ENCODE measurements at places on chromosomes 12 and 14. TPM values are rescaled to one million over a fixed set of nuclear protein-coding genes. Genes with fewer than 3 reads are reported as not detected.
A peak's percentile ranks its signal among the peaks of the same experiment; 100 is the strongest.

- DNase-seq: no peak
Measured at GRCh38 chr14:100534528-100535286, 52.5 kb downstream of the BEGAIN start.

The TAMALIN gene
- total RNA-seq: not detected

DNA sequence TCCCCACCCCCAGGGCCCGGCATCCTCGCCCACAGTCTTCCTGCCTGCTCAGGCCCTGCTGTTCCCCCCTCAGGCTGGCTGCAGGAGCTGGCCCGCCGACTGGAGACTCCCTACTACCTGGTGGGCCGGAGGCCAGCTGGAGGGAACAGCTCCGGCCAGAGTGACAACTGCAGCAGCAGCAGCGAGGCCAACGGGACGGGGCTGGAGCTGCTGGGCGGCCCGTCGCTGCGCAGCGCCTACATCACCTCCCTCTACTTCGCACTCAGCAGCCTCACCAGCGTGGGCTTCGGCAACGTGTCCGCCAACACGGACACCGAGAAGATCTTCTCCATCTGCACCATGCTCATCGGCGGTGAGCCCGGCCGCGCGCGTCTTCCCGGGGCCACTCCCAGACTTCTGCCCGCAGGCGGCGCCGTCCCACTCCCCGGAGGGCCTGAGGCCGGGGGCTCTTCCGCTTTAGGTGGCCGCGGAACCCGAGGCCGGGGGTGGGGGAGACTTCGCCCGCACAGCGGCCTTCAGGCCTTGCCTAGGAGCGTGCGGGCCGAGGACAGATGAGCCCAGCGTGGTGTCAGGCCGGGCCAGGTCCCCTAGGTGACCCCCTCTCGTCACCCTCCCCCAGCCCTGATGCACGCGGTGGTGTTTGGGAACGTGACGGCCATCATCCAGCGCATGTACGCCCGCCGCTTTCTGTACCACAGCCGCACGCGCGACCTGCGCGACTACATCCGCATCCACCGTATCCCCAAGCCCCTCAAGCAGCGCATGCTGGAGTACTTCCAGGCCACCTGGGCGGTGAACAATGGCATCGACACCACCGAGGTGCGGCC lies 10.2 kb downstream of the KCNH3 start:
- no peak for DNase-seq

DNA sequence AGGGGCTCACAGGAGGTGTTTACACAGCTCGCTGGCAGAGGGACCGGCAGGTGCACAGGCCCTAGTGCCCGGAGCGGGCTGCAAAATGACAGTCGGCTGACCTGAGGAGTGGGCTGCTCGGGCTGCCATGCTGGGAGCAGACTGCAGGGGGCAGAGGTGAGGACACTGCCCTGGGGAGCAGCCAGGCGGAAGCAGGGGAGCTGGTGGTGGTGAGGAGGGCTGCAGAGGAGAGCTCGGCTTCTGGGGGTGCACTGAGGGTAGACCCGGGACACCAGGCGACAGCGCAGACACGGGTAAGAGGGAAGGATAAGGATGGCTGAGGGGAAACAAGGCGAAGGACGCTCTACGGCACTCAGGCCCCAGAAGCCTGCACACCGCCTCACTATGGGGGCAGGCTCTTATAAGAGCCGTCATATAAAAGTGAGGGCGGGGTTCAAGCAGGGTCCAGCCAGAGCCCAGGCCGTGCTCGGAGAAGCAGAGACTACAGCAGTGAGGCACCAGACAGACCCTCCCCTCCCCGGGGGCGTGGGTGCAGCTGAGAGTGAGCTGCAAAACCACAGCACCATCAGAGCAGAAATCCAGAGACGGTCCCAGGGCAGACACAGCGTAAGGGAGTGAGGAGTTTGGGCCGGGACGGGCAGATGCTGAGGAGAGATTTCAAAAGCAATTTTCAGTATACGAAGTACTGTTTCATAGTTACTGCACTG lies 62.5 kb downstream of the CCDC88C start:
- DNase-seq: no peak

The SDR9C7 gene
- total RNA-seq: not detected

DNA sequence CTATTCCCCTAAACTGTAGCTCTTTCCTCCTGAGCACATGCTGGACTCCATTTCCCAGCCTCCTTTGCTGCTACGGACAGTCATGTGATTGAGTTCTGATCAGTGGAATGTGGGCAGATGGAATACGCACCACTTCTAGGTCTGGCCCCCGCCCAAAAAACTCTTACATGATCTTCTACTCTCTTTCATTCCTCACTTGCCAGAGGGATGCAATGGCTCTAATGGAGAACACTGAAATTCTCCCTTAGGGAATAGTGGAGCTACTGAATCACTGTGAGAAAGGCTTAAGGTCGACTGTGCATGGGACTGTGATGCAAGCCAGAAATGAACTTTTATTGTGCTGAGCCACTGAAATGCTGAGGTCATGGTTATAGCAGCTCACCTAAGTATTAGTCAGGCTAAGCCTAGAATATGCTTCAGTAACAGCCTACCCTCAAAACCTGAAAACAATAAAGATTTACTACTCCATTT lies 13.0 kb upstream of the TMED2 start:
- peak; percentile 18 for DNase-seq

DNA sequence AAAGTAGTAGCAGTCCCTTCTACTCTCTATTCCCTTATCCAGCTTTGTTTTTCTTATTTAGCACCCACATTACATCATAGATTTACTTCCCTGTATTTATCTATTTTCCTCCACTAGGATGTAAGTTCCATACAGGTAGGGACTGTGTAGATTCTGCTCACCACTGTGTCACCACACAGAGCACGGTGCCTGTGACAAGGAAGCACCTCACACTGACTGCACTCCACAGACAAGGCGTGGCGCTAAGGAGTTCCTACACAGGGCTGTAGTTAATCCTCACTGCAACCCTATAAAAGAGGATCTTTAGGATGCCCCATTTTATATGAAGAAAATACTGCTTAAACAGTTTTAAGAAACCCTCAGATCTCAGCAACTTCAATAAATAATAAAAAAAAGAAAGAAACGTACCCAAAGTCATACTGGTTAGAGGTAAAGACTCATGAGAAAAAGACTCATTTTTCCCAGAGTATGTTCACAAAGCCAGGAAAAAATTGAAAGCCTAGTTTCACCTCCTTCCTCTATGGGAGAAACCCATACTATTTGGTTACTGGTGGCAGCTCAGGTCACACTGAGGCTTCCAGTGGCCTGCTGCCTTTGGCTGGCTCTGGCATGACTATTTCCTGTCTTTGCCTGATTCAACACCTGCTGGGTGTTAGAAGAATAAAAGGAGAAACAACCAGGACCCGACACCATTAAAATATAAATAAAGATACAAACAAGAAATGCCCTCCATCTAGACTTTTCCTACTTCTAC lies 36.9 kb downstream of the RAD9B start:
- DNase-seq: no peak

- DNase-seq: peak; percentile 83
Measured at GRCh38 chr12:27549236-27549800, 25.3 kb downstream of the PPFIBP1 start.

DNA sequence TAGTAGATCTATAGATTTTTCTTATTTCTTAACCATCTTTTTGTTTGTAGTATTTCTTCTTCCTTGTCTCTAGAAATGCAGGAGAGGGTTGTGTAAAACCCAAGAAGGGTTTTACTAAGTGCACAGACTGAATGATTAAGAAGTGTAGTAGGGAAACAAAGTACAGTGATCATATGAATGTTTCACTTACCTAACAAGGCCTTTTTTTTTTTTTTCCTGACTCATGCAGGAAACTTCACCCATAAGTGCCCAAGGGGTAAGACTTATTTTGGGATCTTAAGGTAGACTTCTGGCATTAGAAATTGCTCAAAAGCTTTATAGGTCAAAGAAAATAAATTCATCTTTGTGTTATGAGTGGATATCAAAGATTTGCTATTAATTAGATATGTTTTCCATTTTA lies 10.2 kb downstream of the SCN8A start:
- no peak for DNase-seq

DNA sequence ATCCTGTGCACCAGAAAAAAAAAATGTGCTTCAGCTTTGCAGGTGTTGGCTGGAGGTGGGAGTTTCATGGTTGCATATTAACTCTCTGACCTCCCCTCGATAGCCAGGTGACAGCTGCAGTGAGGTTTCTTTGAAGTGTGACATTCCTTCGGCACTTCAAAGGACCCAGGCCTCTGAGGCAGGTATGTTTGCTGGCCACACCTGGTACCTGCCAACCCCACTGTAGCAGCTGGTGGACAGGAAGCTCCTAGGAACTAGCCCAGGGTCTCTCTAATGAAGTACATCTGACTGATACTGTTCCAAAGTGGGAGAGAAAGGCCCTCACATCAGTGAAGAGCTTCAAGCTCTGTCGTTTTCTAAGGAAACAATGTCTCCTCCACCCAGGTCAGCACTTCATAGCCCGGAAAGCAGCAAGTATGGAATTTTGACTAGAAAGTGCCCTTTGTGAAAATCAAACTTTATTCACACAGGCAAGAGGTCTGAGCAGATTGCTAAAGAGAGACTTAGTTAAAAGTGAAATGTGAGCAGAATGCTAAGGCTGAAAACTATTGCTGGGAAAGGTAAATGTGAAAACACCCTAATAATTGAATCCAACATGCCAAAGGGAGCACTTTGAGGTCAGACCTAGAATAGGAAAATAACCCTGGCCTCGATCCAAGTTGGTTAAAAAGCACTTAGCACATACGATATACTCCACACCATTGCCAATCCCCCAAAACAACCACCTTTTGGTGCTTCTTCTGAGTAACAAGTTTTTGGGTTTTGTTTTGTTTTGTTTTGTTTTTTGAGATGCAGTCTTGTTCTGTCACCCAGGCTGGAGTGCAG lies 71.3 kb downstream of the PHLDA1 start:
- no peak for DNase-seq

DNA sequence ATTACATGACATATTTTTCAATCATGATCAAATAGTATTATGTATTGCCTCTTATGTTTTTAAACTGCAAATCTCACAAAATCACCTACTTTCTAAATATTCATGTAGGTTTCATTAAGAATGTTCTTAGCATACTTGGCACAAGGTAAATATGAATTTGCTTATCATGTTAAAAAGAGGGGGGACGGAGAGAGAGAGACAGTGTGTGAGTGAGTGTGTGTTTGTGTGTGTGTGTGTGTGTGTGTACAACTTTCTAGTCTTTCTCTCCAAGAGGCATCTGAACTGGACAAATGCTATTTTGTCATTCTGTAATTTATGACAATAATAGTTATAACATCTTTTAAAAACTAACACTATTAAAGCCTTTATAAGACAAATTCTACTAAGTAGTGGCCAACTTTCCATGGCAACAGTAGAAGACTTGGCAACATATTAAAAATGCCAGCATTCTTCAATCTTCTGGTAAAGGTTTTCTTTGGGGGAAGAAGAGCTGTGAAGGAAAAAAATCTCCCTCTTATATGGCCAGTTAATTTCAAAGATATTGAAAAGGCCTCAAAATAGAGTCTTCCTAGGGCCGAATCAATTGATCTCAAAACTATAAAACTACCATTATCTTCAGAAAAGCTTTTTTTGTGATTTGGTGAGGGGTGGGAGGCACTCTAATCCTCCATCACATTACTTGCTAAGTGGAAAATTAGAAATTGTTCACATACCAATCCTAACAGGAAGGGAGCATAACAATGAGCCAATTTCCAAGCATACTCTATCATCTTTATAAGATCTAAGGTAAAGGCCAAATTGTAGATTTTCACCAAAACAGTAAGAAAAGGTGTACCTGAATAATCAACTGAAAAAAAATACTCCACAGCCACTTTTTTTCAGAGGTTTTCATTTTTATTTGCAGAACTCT lies 28.2 kb downstream of the CDK17 start:
- no peak for DNase-seq

DNA sequence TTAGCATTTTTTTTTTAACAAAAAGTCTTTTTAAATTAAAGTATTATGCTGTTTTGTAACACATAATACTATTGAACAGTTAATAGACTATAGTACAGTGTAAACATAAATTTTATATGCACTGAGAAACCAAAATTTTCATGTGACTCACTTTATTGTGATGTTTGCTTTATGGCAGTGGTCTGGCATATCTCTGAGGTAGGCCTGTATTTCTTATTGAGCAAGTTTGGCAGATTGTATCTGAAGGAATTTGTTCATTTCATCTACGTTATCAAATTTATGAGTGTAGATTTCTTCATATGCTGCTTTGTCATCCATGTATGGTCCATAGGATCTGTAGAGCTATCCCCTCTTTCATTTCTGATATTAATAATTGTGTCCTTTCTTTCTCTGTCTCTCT lies 78.8 kb upstream of the PDE3A start:
- DNase-seq: no peak

- DNase-seq: no peak
Measured at GRCh38 chr12:96223411-96224218, 29.4 kb downstream of the ELK3 start.

GRCh38 chr12:52862023-52862422 lies 13.2 kb upstream of the KRT78 start:
- DNase-seq: no peak

GRCh38 chr14:32259368-32260013 lies 56.4 kb upstream of the RNU6-8 start:
- no peak for DNase-seq

The PROX2 gene
- total RNA-seq: not detected

The LMO3 gene
- total RNA-seq: not detected

The PZP gene
- total RNA-seq: not detected

The RCOR1 gene
- 24.9 TPM for total RNA-seq

- DNase-seq: no peak
Measured at GRCh38 chr14:41830714-41831406, 224.2 kb downstream of the LRFN5 start.

- no peak for DNase-seq
Measured at GRCh38 chr12:52832451-52832850, 1.7 kb downstream of the KRT79 start.

DNA sequence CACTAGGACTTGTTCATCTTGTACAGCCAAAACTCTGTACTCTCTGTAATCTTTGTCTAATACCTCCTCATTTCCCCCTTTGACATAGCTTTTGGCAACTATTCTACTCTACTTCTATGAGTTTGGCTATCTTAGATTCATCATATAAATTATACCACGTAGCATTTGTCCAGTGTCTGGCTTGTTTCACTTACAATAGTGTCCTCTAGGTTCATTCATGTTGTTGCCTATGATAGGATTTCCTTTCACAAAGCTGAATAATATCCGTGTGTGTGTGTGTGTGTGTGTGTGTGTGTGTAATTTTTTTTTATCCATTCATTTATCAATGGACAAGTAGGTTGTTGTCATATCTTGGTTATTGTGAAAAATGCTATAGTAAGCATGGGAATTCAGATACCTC lies 209.5 kb downstream of the KCNC2 start:
- no peak for DNase-seq

Measured in NCI-H460 (cell line).